Right cardiac atrium (tissue), 5 donors: ENCODE measurements at places on chromosomes 13 and 19. TPM values are rescaled to one million over a fixed set of nuclear protein-coding genes. Genes with fewer than 3 reads are reported as not detected.

GRCh38 chr19:35228177-35228930 lies at the start of gene FAM187B:
TSS of gene FAM187B (minus strand) at chr19:35228739. CDS start at chr19:35228680, 59 bp downstream.
- DNase-seq = peak; percentile 22

GRCh38 chr19:9848060-9848459 lies 12.9 kb downstream of the PIN1 start:
- no peak for DNase-seq

DNA sequence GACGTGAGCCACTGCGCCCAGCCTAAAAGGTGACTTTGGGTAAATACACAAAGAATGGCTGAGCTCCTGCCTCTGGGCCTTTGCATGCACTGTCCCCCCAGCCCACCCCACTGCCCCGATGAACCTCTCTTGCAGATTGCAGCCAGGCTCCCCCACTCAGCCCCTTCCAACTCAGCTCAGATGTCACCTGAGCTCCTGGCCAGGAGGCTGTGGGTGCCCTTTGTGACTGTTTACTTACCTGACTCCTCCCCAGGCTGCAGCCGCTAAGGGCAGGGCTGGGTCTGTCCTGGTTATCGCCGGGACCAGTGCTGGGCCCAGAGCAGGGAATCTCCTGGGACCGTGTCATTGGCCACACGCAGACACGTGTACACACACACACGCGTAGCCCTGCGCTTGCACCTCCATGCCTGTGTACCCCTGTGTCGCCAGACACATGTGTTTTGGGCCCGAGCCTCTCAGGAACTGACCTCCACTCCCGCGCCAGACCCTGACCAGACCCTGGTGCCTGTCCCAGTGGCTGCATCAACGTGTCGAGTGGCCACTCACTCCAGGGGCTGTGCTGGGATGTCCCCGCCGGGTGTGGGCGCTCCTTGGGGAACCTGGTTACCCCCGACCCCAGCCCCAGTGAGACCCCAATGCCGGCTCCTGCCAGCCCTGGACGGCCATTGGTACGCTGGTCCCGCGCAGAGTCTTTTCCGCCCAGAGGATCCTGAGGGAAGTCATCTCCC lies 18.7 kb downstream of the EFNA2 start:
- DNase-seq = no peak

DNA sequence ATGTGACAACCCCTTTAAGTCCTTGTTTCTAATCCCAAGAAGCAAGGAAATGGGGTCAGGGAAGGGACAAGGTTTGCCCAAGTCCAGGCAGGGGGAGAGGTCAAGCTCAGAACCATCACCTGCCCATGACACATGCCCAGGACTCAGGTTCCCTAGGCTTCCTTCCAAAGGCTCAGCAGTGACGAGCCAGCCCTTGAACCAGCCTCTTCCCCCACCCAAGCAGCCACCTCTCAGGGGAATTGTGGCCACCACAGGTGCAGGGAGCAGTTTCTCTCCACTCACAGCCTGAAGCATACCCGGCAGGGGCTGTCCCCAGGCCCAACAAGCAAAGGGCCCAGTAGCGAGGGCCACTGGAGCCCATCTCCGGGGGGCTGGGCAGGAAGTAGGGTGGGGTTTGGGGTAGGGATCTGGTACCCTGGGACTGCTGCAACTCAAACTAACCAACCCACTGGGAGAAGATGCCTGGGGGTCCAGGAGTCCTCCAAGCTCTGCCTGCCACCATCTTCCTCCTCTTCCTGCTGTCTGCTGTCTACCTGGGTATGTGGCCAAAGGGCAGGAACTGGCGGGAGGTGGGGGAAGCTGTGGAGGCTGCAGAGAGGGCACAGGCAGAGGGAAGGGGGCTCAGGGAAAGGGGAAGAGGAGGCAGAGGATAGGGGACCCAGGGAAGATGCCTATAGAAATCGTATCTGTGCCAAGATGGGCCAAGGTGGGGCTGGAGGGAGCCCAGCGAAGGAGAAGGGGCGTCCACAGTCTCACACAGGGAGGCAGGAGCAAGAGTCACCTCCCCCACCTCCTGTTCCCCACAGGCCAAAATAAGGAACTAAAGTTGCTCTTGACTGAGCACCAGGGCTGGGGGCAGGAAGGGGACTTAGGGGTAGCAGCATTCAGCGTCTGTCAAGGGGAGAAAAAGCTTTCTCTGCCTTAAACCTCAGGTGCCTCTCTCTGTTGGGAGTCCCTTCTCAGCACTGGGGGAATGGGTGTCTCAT lies at the start of gene CD79A:
Gene CD79A, plus strand, starts transcription at position 433 of the 986 bp plus-strand sequence. Its CDS starts 26 bp downstream, at position 459.
- DNase-seq = no peak

DNA sequence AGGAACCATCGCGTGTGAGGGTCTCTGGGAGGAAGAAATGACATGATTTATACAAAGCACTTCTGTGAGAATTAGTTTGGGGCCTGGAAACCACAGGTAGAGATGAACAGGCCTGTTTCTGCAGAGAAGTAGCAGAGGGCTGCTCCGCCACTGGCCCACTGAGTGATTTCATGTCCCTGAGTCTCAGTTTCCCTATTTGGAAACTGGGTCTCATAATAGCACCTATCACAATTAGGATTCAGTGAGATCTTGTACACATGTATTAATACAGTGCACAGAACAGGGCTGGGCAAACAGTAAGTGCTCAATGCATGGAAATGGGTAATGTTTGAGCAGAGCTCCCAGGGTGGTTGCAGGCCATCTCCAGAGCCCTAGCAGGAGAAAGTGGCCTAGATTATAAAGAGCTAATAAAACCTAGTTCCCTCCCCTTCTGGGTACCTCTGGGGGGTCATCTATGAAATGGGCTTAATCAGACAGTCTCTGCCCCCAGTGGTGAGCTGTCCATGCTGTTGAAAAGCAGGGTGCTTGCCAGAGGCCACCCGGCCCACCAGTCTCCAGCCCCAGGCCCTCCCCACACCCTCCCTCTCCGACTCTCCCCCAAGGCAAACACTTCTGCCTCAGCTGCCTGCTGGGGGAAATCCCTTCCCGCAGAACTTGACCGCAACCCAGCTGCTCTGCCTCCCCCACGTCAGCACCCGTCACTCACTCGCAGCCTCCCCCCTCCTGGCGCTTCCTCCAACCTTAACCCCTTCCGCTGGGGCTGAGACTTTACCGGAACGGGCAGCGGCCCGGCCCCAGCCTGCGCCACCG lies 4.5 kb downstream of the BCL3 start:
- DNase-seq = peak; percentile 95

- peak; percentile 69 for DNase-seq
Measured at GRCh38 chr19:54138489-54139256, 1.1 kb downstream of the CNOT3 start.

GRCh38 chr19:17005000-17005399 lies 21.6 kb downstream of the CPAMD8 start:
- no peak for DNase-seq

GRCh38 chr19:30307191-30307974 lies 64.8 kb upstream of the ZNF536 start:
- DNase-seq = no peak

- no peak for DNase-seq
Measured at GRCh38 chr19:1495799-1496713, 5.1 kb downstream of the REEP6 start.

GRCh38 chr13:50129081-50129705 lies 113.9 kb downstream of the KCNRG start:
- no peak for DNase-seq

- no peak for DNase-seq
Measured at GRCh38 chr19:588741-589692, 664 bp upstream of the HCN2 start.

- peak; percentile 62 for DNase-seq
Measured at GRCh38 chr13:50129706-50130122, 114.5 kb downstream of the KCNRG start.

DNA sequence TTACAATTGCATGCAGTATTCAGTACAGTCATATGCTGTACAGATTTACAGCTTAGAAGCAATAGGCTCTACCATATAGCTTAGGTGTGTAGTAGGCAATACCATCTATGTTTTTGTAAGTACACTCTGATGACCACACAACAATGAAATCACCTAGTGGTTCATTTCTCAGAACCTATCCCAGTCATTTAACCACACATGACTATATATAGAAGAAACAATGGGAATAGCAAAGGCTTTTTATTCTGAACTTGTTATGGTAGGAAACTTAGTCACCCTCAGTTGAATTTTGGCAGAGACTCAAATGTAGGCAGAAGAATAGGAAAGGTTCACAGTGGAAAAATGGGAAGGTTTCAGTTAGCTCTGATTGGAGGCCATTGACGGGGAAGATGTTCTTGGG lies 1075.1 kb upstream of the MIR17HG start:
- DNase-seq = no peak

The BORA gene
- 0.70 TPM for polyA plus RNA-seq

The SLC25A41 gene
- polyA plus RNA-seq = 0.36 TPM

The ZFR2 gene
- polyA plus RNA-seq = 0.86 TPM

The SIGLECL1 gene
- polyA plus RNA-seq = not detected

The KANK2 gene
- 259 TPM for polyA plus RNA-seq

The KCNJ14 gene
- 0.16 TPM for polyA plus RNA-seq
